NCI-H1436 treated with DMSO at 0.1 percent for 48 hours (cell line): ENCODE measurements at places on chromosomes 7 and 10.

DNA sequence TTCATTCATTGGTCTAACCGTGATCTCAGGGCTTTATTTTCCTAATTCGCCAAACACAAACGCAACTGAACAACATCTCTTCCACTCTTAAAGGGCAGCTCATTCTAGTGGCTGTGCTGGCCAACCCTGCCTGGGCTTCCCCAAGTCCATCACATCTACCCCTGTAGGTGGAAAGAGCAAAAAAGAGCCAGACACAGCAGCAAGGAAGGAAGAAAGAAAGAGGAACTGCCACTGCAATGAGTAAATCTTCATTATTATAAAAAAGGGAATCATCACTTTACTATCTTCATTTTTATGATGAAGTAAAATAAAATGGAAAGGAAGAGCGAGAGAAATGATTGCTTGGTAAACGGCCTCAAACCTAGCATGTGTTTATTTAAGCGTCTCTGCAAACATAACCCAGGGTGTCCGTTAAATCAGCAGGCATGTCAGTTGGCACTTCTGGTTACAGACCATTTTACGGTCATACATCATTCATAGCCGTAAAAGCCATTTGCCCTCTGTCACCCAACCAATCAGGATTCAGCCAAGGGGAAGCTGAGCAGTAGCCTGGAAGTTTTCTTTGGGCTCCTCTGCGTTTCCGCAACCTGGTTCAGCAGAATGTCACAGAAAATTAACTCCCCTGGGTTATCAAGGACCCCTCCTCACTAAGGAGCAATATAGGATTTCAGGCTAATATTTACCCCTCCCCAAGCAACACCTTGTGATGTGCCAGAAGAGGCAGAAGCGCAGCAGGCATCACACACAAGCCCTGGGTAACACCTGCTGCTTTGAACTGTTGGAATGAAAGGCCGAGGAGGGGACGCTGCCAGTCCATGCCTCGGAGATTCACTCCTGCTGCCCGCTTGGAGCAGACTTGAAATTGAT is 234.0 kb downstream of the SNX10 start:
- no peak for DNase-seq

DNA sequence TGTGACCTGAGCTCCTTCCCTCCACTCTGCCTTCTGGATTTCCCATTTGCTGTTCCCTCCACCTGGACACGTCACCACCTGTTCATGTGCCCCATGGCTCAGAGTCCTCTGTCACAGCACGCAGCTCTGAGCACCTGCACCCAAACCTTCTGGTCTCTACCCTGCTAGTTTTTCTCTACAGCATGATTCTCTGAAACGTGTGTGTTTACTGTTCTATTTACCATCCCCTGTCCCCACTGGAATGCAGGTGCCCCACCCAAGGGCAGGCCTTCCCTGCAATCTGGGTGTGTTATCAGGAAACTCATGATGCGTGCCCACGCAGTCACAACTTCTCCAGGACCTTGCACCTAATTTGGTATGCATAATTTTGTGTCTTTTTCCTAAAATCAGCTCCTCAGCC is 284.4 kb upstream of the IGFBP3 start:
- DNase-seq, result no peak

DNA sequence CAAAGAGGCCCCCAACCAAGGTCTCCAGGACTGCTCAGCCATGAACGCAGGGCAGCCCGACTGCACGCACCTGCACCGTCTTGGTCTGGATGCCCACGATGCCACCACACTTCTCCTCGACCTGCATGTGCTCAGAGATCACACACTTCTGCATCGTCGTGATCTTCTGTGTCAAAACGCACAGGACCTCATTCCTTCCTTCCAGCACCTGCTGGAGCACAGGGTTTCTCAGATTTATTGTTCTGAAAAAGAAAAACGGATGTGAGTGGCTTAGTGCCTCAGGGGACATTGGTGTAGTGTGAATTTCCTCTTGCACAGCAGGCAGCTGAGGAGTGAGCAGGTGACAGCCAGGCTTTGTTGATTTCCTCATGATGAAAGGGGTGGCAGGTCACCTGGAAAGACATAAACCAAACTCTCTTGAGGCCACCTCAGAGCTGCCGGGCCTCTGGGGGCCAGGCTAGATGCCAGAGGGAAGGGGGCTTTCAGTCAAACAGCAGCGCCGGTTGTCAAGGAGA is 38.2 kb downstream of the GSDME start:
- peak; percentile 93 for DNase-seq

GRCh38 chr7:39383136-39383535 is 183.1 kb upstream of the YAE1 start:
- DNase-seq, result no peak

DNA sequence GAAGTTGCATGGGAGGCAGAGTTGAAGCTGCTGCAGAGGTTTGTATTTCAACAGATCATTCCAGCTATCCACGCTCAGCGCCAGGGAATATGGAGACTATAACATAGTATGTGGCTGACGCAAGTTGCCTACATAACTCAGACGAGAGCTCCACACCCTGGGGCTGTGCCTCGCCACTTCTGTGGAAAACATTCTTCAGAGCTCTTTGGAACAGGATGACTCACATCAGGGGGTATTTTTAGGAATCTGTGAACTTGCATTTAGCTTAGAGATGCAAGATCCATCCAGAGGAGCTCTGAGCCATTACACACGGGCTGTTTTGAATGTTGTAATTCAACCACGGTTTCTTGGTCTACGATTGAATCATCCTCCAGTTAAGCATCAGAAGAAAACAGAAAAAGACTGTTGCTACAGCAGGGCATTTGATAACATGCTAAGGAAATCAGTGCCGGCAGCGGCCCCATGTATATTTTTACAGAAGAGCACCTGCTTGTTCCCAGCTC is 481.5 kb upstream of the AKR1E2 start:
- no peak for DNase-seq

- no peak for DNase-seq
Observed at GRCh38 chr7:30472081-30472783, 6.4 kb downstream of the NOD1 start.

DNA sequence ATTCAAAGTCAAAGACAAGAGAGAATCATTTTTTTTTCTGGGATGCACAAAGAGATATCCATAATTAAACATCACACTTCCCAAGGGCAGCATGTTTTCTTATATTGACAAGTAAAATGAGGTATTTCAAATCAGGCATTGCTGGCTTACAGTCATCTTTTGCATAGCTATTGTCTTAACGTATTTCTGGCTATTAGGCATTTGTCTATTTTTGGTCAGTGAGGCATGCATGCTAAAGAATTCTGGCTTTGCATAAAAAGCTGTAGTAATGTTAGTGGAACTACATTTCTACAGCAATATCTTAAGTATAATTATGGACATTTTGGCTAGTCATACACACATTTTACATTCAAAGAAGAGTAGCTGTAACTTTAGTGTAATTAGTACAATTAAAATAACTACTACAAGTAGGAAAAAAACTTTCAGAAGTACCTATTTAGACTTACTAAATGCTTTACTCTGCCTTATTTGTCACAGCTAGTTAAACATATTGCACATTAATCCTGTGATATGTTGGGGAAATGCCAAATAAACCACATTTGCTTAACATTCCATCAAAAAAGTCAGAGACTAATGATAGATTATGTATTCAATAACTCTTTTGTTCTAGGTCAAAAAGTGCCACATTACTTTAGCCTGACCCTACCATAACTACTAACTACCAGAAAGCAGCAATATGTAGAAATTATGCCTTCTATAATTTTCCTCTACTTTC is 76.4 kb downstream of the RELN start:
- DNase-seq, result no peak

DNA sequence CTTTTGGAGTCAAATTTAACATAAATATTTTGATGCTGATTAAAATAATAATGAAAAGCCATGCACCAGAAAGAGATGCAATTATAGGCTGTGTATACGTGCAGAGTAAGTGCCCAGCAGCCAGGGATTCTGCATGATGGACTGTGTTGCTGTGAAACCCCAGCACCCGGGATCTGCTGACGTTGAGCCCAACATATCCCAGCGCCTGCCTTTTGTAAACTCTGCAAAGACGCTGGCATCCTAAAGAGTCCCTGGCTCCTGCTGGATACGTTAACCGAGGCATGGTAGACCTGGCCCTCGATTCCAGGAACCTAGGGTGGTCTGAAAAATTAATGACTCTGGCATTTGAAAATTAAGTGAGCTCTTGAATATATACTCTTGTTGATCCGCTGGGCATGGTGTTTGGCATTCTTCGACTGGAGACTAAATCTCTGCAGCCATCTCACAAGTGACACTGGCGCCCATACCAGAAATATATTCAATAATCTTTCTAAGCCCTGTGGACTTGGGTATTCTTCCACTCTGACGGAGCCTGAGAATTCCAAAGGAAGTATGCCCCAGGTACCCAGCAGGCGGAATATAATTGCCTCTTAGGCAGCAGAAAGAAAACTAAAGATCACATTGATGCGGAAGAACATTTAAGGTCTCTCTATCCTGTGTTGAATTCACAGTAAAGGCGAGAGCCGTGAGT is 191.2 kb upstream of the SH2B2 start:
- no peak for DNase-seq

DNA sequence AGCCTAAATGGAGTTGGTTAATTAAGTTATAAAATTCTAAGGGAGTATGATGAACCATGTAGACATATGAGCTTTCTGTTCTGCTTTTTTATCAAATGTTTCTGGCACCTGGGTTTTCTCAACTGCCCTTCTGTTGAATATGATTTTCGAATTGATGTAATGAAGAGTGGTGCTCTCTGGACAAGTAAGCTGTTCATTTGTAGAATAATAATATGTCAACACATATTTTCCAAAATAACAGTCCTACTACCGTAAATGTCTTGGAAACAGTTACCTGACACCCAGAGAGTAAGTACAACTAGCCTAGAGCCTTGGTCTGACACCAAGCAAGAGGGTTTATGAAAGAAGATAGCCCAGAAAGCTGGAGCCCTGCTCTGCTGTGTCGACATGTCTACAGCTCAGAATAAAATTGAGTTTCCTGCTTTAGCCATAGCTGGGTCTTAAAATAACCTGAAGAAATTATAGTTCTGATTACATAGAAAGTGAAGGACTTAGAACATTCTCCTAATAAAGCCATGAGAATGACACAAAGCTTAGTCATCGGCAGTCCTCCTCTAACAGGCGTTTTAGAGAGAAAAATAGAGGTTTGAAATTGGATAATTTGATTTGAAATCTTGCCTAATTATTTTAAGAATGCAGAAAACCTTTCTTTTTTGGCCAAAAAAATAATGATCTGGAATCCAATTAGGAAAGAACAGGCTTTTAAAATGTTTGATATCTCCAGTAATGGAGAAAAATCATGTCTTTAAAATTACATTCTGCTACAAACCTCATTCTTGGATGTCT is 25.1 kb downstream of the HDAC9 start:
- DNase-seq, result no peak

- no peak for DNase-seq
Observed at GRCh38 chr10:73916761-73917470, 6.0 kb downstream of the PLAU start.

DNA sequence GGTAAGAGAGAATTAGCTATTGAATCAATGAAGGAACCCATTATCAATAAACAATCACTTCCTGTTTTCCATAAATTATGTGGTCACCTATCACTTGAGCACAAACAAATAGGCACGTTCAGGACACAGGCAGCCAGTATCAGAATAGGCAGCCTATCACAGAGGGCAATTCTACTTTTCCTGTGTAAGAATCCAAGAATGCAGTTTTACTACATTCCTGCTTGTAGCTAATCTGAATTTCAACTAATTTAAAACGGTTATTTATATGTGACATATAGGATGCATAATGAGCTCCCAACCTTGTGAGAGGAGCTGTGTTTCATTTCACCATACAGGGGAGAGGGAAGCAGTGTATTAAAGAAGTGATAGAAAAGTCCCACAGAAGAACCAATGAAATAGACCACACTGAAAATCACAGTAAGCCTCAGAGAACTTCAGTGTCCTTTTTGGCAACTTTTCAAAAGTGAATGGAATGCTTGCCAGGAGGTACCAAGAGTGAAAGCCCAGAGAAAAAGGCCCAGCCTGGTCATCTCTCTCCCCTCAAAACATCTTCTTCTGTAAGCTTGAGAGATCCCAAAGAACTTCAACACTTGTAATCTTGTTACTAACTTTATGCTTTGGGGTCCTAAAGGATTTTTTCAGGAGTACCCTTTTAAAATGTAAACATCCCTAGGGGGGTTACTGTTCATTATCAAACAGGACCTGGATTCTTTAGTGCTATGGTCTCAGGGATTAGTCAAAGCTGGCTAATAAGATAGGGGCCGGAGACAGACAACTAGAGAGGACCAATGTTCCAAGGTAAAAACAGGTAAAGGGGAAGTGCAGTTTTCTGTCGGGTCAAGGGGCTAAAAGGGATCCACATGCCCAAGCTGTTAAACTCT is 1.3 kb downstream of the IMMP2L start:
- DNase-seq, result no peak

DNA sequence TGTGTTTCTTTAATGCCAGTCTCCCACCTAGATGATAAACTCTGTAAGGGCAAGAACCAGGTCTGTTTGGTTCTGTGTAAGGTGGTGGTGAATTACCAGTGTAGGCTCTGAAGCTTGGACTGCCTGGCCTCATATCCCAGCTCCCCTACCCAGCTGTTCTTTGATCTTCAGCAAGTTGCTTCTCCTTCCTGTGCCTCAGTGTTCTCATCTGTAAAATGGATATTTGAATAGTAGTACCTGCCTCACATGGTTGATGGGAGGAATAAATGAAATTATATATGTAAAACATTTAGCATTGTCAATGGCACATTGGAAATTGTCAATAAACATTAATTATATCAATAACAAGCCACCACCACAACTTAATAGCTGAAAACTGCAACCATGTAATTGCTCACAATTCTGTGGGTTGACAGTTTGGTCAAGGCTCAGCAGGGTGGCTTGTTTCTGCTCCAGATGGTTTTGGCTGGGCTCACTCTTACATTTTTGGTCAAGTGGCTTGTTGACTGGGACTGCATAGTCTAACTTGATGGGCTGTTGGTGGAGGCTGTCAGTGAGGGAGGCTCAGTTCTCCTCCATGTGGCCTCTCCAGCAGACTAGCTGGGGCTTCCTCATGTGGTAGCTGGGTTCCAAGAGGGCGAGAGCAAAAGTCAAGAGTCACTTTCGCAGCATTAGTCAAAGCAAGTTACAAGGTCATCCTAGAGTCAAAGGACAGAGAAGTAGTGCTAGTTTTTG is 84.5 kb upstream of the DUSP5 start:
- no peak for DNase-seq

DNA sequence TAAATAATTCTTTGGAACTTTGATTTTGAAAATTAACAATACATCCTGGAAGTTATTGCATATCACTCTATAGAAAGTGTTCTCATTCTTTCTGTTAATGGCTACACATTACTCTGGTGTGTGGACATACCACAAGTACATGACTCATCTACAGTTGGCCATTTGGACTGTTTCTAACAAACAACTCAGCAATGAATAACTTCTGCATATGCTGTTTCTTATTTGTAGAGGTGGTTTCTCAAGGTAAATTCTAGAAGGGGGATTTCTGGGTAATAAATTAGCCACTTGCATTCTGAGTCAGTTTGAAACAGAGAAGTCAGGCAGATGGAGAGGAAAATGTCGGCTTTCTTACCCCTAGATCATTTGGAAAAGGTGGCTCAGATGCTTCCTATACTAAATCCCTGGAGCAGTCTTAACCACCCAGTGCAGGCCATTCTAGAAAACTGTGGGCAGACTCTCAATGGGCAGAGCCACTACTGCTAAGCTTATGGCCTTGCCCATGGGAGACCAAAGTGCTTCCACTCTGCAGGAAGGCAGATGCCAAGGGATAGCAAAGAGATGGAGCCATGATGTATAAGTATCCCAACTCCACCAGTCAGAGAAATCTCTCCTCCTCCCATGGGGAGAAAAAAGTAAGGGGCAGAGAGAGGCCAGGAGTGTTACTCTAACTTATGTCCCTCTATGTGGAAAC is 194.0 kb upstream of the PLPP4 start:
- no peak for DNase-seq

GRCh38 chr10:100656454-100656853 is 88.9 kb upstream of the PAX2 start:
- no peak for DNase-seq

GRCh38 chr10:72238392-72239175 is 22.5 kb upstream of the ASCC1 start:
- no peak for DNase-seq
